ENCODE measurements at places on chromosomes 6 and 20.

DNA sequence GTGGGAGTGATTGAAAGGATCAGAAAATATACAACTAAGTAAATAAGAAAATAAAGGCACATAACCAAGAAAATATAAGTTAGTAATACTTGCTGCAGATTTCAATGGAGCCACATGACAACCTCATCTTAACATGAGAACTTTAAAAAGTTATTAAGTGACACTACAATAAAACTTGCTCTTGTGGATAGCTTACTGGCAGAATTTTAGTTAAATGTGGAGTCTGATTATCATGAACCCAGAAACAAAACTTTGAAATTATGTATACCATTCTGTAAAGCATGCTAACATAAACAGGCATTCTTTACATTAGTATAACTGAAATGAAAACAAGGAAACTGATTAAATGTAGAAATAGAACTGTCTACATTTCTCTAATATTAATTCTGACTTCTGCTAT, 220.9 kb downstream of the RFPL4B start:
- DNase-seq: no peak

- no peak for DNase-seq
Measured at GRCh38 chr20:57448764-57449354, 57.7 kb downstream of the RBM38 start.

- no peak for DNase-seq
Measured at GRCh38 chr6:658244-658643, 1.3 kb upstream of the HUS1B start.

GRCh38 chr6:53916804-53917463, 122.1 kb downstream of the LRRC1 start:
- DNase-seq: no peak

DNA sequence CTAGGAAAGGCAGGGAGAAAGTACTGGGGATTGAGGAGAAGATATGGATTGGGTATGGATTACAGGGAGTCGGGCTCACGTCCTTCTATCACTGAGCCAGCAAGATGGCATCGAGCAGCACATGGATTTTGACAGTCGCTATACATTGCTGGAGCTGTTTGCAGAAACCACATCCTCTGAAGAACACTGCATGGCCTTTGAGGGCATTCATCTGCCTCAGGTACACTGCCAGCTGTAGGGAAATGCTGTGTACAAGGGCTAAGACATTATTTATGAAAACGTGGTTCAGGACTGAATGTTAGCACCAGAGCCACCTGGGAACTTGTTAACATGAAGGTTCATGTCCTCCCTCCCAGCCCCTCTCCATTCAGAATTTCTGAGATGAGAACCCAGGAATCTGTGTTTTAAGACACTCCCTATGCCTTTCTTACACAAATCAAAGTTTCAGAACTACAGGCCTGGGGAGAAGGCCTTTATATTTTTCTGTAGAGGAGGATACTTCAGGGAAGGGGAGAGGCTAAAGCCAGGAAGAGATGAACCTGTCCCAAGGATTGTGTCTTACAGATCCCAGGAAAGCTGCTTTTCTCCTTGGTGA, 3.5 kb downstream of the CUL9 start:
- DNase-seq: no peak

DNA sequence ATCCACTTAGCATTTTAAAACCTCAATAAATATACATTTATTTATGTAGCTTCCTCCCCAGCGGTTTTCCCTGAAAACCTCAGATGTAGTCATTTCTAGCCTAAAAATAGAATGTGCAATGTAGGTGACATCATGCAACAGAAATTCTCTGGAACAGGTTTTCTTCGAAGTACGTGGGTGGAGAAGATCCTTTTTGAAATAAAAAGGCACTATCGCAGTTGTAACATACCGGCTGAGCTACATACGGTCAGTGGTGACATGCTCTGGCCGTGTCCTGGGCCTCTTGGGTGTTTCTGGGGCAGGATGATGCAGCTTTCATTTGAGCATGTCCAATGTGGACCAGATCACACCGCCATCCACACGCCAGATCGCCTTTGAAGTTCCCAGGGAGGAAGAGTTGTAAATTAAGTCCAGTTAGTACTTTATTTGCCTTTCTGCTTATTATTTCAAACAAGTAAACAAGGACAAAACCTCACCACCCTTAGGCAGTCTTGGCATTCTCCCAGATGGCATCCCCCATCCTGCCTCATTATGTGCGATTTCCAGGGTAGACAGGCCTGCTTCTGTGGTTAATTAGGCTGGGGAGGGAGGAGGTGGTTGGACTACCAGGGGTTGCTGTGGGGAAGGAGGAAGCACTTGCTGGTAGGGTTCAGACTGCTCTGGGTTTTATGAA, 109.5 kb upstream of the CLDN20 start:
- peak; percentile 84 for DNase-seq

DNA sequence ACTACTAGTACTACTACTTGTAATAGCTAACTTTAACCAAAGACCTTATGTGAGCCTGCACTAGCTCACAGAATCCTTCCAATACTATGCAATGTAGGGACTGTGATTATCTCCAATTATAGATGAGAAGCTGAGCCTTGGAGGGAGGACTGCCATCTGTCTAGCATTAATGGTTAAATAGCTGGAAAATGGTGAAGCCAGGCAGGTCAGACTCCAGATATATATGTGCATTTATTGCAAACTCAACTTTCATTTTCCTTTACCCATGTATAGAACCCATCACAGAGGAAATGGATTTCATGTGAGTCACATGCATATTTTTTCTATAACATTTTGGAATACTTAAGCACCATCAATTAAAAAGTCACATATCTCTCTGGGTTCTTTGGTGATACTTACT, 229.9 kb downstream of the BCAS1 start:
- DNase-seq: no peak

DNA sequence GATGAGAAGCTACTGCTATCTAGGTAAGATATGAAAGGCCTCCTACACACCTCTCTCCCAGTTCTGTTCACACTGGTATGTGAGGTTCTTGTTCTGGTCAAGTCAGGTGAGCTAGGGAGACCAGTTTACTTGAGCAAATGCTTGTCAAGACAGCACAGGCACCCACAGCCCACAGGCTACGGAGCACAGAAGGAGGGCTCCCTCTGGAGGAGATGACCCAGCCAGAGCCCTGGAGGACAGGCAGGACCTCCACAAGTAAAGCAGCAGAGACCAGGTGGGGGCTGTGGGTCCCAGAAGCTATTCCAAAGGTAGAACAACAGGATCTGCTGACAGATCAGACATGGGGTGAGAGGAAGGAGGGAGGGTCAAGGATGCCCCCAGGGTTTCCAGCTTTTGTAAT, 13.2 kb downstream of the MMP24OS start:
- DNase-seq: no peak

- no peak for DNase-seq
Measured at GRCh38 chr20:63517376-63518309, 2.9 kb upstream of the PPDPF start.

DNA sequence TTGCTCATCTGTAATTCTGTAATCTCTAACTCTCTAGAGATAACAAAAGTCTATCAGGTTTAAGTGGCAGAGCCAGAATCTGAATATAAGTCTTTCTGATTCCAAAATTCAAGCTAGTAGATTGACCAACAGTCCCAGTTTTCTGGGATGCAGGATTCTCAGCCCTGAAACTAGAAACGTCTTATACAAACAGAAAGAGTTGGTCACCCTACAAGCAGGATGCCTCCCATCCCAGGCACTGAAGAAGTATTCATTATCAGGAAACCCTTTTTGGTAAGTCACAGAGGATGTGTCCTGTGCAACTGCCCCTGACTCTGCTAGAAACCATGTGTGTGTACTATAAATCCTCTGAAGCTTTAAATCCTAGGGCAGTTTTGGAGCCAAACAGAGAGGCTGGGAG, 135.0 kb downstream of the CARMIL1 start:
- no peak for DNase-seq

GRCh38 chr6:38775870-38776269, 60.8 kb downstream of the DNAH8 start:
- no peak for DNase-seq

- DNase-seq: no peak
Measured at GRCh38 chr6:74467533-74468215, 738.2 kb downstream of the COL12A1 start.

GRCh38 chr6:143531720-143532499, 20.4 kb upstream of the FUCA2 start:
- DNase-seq: no peak

DNA sequence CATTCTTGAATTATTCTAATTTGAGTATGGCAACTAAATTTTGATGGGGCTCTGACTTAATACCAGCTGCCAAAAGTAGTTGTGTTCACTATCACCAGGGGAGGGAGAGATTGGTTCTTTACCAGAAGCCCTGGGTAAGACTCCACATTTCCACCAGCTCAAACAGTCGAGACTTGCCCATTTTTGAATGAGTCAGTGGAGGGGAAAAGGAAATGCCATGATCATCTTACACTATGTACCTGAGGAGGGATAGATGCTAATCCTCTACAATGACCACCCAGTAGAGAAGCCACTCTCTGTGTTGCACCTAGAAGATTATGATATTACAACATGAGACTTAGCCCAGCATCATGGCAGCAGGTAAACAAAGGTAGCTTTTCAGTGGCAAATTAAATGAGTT, 77.0 kb upstream of the SGK1 start:
- no peak for DNase-seq

DNA sequence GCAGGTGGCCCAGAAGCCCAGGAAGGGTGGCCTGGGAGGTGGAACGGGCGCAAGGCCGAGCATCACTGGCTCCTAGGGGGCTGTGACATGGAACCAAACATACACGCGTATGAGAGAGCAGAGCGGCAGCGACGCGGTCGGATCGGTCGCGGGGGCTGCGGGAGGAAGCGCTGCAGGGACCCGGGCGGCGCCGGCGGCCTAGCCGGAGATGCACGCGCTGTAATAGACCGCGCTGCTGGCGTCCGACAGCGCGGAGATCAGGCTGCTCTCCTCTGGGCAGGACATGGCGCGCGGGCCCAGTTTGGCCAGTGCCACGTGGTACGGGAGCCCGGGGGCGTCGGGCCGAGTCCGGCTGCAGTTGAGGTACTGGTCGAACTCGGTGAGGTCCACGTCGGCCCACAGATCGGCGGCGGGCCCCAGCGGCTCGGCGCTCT, 1.5 kb downstream of the SOX18 start:
- no peak for DNase-seq

DNA sequence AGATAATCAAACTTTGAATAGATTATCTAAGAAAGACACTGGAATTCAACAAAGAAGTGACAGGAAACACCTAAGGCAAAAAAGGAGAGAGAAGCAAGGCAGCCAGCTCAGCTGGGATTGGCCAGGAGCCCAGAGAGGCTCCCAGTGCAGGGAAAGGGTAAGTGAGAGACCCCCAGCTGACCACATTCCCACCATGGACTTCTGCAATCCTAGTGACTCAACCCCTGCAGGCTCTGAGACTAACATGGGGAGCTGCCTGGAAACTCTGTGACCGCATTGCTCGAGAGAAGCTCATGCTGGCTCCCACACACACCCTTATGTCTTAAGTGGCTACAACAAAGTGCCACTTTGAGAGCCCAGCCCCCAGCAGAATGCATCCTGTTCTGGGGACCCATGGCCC, 215.1 kb downstream of the PACRG start:
- DNase-seq: no peak

DNA sequence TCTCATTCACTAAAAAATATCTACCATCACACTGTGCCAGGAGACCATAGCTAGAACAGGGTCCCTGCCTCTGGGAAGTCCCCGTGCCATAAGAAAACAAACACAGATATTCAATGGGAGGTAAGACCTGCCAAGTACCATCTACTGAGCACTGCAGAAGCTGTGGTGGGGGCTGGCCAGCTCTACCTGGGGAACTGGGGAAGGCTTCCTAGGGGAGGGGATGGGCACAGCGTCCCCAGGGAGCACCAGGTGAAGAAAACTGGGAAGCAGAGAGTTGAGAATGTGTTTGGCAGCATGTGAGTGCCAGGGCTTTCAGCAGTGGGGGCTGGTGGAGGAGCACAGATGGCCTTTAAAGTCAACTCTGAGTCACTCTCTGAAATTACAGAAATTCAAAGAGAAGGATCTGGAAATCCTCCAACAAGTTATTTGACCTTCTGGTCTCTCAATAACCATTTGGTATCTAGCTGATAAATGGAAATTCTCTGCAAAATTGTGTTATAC, 85.2 kb downstream of the SHLD1 start:
- peak; percentile 39 for DNase-seq

DNA sequence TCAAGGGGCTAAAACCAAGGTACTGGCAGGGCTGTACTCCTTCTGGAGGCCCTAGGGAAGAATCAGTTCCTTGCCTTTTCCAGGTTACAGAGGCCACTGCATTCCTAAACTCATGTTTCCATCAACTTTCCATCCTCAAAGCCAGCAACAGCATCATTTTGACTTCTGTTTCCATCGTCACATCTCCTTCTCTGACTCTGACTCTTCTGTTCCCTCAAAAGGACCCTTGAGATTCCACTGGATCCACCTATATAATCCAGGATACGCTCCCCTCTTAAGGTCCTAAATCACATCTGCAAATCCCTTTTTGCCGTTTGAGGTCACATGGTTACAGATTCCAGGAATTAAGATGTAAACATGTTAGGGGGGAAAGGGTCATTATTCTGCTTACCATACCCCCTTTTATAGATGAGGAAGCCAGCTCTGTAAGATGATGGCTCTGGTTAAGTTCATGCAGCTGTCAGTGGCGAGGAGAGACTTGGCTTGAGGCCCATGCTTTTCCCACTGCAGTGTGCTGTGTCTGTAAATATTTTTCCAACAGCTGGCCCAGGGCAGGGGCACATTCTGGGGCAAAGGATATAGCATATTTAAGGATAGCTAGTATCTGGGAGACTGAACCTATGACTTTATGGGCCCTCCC, 114.6 kb downstream of the TNFRSF21 start:
- DNase-seq: peak; percentile 33

- no peak for DNase-seq
Measured at GRCh38 chr6:105797983-105798453, 288.1 kb upstream of the PRDM1 start.

DNA sequence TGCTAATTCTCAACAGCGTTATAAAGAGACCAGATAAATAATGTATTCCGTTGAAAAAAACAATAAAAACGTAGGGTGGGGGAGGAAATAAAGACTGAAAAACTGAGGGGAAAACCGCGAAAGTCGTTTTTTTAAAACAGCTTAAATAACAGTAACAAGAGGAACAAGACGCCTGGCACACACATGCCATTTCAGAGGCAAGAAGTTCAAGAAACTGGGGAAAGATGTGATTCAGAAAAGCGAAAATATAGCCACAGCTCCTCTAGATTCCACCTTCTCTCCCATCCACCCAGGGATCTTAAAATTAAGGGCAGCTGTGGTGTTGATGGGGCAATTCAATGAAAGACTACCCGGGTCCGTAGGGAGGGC, 1.3 kb downstream of the EPB41L2 start:
- DNase-seq: no peak

- no peak for DNase-seq
Measured at GRCh38 chr6:133697185-133697584, 191.7 kb upstream of the TCF21 start.

Data from SK-N-SH (cell line).